ENCODE measurements at places on chromosomes 3 and 15.

- DNase-seq, result no peak
Observed at GRCh38 chr3:111853068-111853467, 6.0 kb upstream of the PHLDB2 start.

GRCh38 chr15:29849218-29849617 lies 26.9 kb upstream of the TJP1 start:
- no peak for DNase-seq

DNA sequence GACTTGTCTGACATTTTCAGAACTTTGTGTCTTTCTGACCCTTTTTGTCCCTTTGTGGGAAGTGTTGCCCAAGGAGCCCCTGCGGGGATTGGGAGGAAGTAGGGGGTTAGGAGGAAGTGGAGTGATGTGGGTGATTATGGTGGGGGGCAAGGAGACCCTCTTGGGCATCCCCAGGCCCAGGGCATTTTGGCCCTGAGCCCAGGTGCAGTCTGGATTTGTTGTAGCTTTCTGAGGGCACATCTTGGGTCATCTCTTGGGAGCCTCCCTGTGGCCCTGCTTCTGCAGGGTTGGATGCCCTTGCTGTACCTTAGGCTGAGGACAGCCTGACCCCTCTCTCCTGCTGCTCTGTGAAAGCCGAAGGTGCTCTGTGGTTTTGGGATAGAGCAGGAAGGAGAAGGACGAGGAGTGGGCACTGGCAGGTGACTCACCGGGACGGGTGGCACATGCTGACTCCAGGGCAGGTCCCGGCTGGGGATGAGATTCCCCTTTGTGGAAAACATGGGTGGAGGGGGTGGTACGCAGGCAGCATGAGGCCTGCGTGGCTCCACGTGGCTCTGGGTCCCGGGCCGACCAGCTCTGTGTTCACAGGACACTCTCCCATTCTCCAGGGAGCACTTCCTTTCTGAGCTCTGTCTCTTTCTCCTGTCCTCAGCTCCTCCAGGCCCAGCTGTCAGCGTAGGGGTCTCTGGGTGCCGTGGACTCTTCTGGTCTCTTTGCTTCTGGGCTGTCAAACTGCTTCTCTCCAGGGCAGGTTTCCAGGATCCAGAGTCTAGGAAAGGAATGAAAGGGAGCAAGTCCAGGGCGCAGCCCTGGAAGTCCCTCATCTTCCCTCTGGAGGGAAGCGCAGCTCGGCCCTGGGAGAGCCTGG lies 11.8 kb downstream of the CD276 start:
- DNase-seq, result no peak

DNA sequence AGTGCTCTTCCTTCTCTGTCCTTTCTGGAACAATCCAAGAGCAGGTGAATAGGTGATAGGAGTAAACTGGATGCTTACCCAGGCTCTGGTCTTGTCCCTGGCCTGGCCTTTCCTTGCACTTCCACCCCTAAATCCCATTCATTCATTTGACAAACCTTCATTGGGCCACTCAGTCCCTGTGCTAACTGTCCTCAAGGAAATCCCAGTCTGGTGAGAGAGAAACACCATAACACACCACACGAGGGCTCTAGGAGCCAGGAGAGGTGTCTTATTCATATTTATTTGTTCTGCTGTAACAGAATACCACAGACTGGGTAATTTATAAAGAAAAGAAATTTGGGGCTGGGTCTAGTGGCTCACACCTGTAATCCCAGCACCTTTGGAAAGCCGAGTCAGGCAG lies 22.8 kb downstream of the EFCC1 start:
- DNase-seq, result no peak

GRCh38 chr3:171251835-171252234 lies 208.4 kb downstream of the TNIK start:
- DNase-seq, result no peak

GRCh38 chr3:119585208-119585607 lies 5.9 kb downstream of the ADPRH start:
- DNase-seq, result no peak

- DNase-seq, result no peak
Observed at GRCh38 chr3:122362026-122362425, 21.0 kb downstream of the MIX23 start.

DNA sequence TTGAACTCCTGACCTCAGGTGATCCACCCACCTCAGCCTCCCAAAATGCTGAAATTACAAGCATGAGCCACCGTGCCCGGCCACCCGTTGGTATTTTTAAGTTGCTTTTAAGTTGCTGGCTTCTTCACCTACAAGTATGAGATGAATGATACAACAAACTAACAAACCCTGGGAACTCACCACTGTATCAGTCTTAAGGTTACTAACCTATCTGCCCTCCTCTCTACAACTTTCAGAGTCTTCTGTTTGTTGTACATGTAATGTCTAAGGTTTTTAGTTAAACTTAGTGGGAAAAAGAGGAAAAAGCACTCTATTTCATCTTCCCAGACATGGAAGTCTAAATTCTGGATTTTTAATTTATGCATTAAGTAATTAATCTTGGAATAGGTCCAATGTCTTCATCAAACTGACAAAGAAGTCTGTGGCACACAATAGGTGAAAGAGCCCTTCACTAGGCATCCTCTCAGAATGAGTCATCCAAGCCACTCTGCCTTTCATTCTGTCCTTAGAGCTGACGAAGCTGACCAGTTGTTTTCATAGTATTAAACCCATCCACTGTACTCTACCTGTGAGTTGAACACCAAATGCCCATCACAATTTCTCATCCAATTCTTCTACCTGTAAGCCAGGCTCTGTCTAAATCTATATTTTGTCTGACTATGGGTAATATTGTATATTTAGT lies 936.1 kb downstream of the TUSC7 start:
- no peak for DNase-seq

DNA sequence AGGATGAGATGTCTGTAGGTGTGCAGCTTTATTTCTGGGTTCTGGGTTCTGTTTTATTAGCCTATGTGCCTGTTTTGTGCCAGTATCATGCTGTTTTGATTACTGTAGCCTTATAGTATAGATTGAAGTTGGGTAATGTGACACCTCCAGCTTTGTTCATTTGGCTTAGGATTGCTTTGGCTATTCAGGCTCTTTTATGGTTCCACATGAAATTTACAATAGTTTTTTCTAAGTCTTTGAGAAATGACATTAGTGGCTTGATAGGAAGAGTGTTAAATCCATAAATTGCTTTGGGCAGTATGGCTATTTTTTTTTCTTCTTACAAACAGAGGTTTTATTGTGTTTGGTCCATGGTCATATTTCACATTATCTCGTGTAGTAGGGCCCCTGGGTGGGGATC lies 285.8 kb upstream of the GADL1 start:
- no peak for DNase-seq

DNA sequence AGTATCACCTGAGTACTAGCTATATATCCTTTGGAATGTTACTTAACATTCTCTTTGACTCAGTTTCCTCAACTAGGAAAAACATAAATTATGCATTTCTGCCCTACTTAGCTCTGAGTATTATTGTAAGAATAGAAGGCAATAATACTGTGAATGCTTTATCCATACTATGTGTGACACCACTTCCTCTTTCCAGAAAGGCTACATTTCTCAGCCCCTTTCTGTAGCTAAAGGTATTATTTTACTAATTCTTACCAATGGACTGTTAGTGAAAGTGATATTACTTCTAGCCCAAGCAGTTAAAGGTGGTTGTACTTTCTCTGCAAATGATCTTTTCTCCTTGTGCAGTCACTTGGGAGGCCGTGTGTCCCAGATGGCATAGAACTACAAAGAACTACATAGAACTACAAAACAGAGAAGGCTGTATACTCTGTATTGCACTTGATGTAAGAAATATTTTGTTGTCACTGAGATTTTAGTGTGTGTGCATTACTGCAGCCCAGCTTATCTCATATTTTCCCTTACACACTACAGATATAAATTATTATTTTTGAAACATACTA lies 35.1 kb downstream of the MYH15 start:
- DNase-seq, result no peak

GRCh38 chr3:106231086-106231485 lies 362.3 kb upstream of the CBLB start:
- DNase-seq, result no peak

DNA sequence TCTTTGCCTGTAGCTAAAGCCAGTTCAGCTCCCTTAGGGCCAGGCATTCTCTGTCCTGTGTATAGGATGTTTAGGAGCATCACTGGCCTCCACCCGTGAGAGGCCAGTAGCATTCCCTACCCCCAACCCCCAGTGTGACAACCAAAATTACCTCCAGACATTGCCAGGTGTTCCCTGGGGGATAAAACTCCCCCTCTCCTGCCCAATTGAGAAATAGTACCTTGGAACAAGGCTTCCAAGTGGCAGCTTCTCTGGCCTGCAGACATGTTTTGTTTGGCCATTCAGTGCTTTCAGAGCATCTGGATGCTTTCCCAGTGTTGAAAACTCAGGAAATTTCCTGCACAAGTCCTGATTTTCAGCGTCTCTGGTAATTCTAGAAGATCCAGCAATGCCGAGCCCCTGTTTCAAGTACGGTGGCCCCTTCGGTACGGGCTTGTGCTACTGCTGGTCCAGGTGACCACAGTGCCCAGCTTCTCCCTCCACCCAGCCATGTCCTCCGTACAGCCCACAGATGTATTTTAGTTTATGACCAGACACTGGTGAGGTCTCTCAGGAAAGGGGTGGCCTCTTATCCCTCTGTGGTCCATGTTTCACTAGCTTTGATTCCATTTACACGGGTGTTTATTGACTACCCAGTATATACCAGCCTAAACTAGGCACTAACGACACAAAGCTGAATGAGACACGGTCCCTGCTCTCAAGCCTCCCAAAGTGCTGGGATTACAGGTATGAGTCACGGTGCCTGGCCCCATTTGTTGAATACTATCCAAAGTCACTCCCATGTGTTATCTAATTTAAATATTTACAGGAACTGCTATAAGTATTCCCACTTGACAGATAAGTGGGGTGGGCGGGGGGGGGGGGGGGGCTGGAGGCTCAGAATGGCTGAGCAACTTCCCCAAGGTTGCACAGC lies 125.4 kb upstream of the RAD18 start:
- no peak for DNase-seq

- no peak for DNase-seq
Observed at GRCh38 chr3:15148614-15149013, 49.7 kb upstream of the RBSN start.

DNA sequence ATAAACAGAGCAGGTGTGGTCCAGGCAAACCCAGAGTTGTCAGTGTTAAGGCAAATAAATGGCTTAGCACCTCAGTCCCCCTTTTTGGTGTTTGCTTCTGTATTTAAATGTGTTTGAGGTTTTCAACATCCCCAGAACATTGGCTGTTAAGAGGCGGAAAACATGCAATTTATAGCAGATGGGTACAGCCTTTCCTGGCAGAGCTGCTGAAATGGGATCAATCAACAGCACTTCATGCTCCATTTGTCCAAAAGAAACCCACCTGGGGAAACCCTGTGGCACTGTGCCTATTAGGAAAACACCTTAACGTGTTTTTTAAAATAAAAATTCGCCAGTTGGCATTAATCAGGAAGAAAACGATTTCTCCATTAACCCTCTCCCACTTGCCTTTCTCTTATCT lies 135.4 kb downstream of the MCTP2 start:
- no peak for DNase-seq

GRCh38 chr3:183487896-183488295 lies 59.5 kb upstream of the MCF2L2 start:
- no peak for DNase-seq

DNA sequence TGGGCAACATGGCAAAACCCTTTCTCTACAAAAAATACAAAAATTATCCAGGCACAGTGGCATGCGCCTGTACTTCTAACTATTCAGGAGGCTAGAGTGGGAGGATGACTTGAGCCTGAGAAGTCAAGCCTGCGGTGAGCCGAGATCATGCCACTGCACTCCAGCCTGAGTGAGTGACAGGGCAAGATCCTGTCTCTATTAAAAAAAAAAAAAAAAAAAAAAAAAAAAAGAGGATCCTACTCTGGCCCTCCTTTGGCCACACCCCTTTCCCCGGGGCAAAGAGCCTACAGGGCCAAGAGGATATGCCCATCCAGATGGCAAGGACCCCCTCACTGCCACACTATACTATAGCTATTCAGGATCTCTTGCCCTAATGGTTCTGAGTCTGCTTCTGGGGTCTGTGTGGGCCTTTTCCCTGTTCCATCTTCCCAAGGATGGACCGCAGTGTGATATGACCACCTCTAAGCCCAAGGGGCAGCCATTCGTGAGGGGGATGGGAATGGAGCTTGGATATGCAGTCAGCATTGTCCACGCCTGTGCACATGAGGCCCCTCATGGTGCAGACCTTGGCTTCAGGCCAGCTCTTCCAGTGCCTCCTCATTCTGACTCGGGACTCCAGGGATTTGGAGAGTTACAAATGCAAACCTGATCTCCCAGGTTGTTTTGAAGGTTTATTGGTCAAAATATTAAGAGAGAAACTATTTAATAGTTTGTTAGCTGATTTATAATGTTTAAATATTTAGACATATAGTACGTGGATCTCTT lies 7.3 kb downstream of the TYRO3 start:
- DNase-seq, result no peak
